ENCODE measurements at places on chromosomes 16 and 17.
A peak's percentile ranks its signal among the peaks of the same experiment; 100 is the strongest.

GRCh38 chr16:27867122-27868110, 196.1 kb downstream of the GSG1L start:
- peak; percentile 43 for DNase-seq

DNA sequence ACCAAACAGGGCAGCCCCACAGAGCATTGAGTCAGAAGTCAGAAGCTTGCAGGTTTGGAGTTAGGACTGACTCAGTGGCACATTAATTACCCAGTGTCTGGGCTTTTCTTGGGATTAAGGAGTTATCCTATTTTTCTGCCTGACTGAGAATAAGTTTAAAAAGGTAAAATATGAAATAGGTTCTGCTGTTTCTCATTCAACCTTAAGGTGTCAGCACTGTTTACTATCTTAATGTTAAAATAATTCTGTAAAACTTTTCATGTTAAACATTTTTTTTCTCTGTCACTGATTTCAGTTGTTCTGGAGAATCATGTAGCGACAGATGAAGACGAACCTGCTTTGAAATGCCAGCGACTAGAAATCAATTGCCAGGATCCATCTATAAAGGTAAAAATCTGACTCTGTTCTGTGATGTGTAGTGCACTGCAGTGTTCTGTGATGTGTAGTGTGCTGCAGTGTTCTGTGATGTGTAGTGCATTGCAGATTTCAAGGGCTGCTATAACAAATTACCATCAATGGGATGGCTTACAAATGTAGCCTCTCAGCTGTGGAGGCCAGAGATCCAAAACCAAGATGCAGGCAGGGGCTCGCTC, 128.0 kb downstream of the LAT start:
- no peak for DNase-seq

DNA sequence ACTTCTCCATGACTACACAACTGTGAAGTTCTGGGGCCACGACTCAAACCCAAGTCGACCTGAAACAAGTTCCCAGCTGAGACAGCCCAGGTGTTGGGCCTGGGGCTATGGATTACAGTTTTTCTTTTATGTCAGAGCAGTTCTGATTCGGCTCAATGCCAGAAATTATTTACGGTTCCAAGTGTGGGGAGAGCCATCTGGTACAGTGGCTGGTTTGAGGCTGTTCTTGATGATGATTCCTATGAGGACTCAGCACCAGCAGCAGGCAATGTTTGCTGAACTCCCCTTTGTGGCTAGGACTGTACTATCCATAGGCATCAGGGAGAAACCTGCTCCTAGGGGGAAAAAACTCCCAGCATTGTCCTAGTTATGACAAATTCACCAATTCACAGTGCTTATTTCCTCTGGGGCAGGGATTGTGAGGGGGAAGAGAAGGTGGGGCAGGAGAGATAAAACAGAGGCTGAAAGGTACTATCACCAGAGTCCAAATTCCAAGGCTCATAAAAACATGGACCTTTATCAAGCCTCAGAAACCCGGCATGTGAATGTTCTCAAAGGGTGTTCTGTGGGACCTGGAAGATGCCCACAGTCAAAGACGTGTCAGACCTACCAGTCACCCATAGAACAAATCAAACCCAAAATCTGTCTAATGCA, 18.2 kb upstream of the CMTM4 start:
- DNase-seq, result no peak

- no peak for DNase-seq
These were observed 1.3 kb upstream of the DNAI2 start for GRCh38 chr17:74272731-74273201.

- no peak for DNase-seq
These were observed 327 bp downstream of the SDR42E2 start for GRCh38 chr16:22162656-22163009.

GRCh38 chr17:58244963-58245362, 6.6 kb downstream of the LPO start:
- no peak for DNase-seq

GRCh38 chr17:20010099-20010863, 1.1 kb downstream of the SPECC1 start:
- peak; percentile 36 for DNase-seq

GRCh38 chr17:48513666-48514455, 16.9 kb downstream of the HOXB1 start:
- no peak for DNase-seq

DNA sequence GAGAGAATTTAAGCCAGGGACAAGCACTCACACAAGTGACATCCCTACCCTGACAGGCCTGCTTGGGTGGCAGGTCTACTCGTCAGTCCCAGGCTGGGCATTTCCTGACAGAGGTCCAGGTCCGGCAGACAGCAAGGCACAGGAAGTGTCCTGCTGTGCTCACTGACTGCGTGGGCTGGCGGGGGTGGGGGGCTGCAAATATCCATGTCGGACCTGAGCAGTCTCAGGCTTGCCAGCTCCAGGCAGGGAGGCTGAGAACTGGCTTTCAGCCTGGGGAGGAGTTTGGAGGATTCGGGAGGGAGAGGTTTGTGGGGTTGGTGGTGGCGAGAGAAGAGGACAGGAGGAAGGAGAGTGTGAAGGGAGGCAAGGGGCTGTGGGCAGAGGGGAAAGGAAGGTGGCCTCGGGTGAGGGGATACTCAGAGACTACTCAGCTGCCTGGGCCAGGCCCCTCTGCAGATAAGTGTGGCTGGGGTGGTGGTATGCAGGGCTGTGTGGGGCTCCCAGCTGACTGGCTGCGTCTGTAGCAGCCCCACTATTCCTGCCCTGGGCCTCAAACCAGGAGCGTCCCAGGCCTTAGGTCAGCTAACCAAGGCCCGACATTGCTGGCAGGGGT, 7.8 kb downstream of the HIC1 start:
- no peak for DNase-seq

GRCh38 chr16:88468275-88469129, 15.4 kb downstream of the ZFPM1 start:
- DNase-seq, result no peak

- no peak for DNase-seq
These were observed 12.8 kb downstream of the BAHCC1 start for GRCh38 chr17:81408049-81408448.

DNA sequence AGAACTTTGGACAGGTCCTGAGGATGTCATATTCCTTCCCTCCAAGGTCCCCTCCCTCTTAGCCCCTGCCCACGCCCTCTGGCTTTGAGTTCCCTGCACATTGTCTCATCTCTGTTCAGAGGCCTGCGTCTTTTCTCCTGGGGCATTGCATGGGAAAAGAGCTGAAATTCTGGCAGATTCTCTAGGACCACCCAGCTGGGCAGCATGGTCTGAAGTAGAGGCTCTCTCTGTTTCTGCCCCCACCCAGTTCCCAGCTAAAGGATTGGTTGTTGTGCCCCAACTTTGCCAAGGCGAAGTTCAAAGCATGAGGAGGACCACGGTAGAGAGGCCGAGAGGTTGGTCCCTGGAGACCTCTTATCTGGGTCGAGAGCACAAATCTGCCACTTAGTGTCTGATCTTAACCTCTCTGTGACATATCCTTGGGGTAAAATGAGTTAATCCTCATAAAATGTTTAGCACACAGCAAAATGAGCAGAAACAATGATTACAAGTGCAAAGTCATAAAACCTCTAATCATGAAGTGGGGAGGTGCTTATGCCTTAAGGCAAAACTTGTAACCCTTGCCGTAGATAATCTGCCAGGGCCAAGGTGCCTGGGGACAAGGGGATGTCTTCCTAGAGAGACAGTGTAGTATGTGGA, 2.4 kb downstream of the ABAT start:
- no peak for DNase-seq

GRCh38 chr17:2782055-2782454, 14.2 kb upstream of the RAP1GAP2 start:
- no peak for DNase-seq

GRCh38 chr17:72975509-72975908, 117.0 kb downstream of the SLC39A11 start:
- no peak for DNase-seq
